ENCODE measurements at places on chromosomes 7 and 10.

DNA sequence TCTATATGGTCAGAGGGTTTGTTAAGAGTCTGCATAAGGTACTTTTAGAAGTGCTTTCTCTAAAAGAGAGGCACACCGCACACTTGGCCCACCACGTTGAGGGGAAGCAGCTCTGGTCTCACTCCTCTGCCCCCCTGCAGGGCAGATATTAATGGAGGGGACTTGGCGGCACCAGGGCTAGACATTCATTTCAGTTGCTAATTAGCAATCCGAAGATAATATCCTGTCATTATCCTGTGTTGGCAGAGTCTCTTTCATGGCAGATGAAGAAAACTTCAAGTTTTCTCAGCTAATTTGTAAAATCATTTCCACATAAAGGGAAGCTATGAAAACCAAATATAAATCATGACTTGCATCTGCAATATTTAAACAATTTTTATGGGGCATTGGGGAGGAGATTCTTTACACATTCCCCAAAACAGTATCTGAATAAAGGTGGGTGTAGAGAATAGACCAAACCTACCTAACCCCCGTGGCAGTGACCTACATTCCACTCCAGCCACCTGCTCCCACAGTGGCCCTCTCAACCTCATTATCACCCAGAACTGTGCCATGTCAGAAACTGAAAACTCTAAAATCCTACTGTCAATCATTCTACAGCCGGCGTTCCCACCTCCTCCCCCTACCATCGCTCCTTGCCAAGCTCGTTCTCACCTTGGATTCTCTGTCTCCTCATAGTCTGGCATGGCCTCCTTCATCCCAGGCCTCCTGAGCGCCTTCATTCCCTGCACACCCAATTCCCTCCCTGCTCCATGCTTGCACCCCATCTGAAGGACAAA lies 54.1 kb upstream of the STK17A start:
- DNase-seq: no peak

- DNase-seq: no peak
These were observed 1.4 kb downstream of the FAM3C start for GRCh38 chr7:121394709-121395140.

DNA sequence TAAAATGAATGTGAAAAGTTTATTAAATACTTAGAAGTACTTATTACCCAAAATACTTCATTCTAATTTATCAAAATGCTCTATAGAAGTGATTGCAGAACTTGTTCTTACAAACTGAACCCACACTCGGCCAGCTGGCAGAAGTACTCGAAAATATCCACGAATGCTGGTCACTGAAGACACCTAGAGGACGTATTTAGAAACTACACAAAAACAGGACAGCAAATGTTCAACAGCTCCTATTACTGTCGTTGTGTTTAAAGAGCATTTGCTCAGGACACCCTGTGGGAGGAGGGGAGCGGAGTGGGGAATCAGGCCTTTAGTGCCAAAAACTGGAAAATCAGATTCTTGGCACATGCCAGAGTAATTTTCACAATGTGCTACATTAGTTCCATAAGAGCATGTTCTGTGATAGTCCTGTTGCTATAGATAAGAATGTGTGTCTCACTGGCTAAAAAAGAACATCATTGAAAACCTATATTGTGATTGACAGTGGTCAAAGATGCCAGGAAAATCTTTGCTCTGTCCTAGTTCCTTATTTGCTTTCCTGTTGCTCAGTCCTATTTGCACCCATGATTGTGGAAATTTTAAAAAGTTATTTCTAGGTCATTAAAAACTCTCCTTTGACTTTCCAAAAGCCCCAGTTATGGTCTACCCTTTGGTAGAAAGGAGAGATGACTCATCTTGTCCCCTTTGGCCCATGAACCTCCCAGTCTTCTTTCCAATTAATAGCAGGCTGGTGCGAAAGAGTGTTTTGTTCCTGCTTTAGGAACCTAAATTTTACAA lies 49.0 kb upstream of the NRBF2 start:
- no peak for DNase-seq

DNA sequence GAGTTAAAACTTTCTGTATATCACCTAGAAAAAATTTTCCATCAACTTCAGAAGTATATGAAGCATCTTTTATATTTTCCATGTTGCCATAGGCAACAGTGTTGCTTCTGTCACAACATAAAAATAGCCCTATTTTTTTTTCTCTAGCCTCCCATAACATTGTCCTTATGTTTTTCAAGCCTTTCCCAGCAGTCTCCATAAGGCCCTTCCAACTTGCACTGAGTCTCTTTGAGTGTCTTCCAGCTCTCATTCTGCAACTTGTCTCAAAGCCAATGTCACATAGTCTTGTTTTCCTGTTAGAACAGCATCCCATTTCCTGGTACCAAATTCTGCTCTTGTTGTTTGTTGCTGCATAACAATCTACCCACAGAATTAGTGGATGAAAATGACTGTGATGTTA lies 1055.5 kb upstream of the GHITM start:
- no peak for DNase-seq

- DNase-seq: no peak
These were observed 99.5 kb downstream of the HIP1 start for GRCh38 chr7:75639071-75639885.

DNA sequence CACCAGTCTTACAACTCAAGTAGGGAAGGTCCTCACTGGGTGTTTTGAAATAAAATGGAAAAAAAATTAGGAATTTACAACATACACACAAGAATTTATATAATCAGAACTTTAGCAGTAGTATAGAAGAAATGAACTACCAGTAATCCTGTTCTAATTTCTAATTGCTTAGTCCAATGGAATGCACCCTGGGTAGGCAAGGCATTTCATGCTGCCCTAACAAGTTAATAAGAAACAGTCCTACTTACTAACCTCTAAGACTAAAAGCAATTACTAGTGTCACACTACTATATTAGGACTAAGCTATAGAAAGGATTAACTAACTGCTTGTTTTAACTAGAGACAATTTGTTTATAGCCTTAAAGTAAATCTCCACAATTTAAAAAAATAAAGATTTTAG lies 158.1 kb downstream of the BTAF1 start:
- DNase-seq: no peak

DNA sequence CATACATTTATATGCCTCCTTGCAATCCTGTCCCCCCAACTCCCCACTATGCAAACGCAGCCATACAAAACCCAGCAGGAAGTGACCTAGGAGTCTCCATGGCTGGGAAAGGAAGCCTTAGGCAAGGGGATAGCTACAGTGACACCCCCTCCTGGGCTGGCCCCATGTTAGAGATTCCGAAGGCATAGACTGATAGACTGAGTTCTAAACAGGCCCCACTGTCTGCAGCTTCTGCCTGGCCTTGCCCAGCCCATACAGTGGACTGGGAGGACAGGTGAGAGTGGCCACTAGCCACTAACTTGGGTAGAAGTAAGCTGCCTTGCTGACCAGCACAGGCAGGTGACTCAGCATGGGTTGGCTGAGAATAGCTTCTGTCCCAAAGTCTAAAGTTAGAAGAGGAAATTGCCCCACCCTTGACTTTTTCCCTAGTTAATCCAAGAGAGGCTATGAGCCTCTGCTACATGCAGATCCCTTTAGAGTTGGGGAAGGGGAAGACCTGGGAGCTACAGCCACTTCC lies 106.3 kb downstream of the C10orf105 start:
- DNase-seq: no peak

DNA sequence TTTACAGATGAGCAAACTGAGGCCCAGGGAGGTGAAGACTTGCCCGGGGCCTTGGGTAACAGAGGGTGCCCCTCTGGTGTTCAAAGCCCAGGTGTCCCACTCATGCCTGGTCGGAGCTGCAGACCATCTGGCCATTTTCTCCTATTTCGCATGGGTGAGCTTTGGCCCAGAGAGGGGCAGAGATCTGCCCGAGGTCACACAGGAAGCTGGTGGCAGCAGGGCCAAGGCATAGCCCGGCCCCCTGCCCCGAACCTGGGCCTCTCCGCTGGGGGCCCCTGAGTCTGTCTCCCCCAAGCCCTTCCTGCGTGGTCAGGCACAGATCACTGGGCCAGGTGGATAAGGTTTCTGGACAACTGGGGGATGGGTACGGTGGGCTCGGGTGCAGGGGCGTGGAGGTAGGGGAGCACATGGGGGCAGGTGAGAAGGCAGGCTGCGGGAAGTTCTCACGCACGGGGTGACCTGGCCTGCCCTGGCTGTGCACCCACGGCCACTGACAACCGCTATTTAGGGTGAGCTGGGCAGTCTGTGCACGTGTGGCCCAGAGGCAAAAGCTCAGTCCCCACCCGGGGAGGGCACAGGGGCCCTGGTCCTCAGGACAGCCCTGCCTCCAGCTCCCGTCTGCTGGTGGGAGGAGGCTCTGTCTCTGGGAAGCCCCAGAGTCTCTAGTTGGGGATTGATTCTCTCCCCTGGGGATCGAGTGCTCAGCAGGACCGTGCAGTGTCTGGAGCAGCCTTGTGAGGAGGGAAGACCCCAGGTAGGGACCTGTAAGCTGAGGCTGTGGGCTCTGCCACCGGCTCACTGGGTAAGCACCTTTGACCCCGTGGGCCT lies 68.6 kb downstream of the UNCX start:
- no peak for DNase-seq

DNA sequence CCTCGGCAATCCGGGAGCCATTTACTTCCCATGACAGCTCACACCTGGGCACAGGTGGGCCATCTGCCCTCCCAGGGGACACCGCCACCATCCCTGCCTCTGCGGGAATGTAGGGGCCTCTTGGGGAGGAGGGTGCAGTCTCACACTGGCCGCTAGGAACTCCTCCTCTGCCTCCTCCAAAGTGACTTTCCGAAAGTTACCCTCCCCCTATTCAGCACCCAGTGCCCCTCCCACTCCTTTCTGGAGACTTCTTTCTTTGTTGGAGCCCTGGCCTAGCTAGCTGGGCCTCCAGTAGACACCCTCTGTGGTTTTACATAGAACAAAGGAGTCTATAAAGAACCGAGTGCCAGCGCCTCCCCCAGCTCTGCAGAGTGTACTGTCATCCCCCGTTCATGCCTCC lies 45.8 kb upstream of the MNX1 start:
- DNase-seq: no peak

GRCh38 chr10:131760416-131761166 lies 140.2 kb upstream of the PPP2R2D start:
- DNase-seq: no peak

DNA sequence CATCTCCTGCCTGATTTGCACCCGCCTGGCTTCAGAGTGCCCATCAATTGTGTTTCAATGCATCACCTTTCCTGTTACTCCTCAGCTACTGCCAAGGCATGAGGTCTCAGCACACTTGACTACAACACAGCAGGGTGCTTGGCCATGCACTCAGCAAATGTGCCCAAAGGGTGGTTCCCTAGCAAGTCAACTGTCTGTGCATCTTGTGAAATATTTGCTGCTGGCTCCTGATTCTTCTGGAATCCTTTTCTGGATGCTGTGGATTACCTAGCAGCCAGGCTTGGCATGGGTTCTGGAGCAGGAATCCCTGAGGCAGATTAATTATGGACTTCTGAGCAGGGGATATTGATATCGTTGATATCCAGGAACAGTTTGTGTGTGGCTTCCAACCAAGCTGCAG lies 662.6 kb upstream of the MGMT start:
- DNase-seq: no peak

DNA sequence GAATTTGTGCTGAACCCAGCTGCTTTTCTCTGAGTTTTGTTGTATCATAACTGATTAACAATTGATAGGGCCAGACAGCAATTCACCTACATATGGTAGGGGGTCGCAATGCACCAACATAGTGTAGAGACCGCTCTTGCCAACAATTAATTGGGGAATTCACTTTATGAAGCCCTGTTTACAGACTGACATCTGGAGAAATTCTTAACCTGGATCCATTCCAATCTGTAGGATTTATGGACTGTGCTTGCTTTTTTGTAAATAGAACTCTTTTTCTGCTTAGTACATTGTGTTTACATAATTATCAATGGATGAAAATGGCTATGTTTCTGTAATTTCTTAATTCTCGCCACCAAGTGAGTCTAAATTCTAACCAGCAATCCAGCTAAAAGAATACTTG lies 311.7 kb upstream of the BMPER start:
- no peak for DNase-seq

GRCh38 chr10:21144047-21144446 lies 246.9 kb upstream of the NEBL start:
- no peak for DNase-seq

GRCh38 chr10:63707254-63707910 lies 186.2 kb downstream of the REEP3 start:
- no peak for DNase-seq

GRCh38 chr10:103281753-103282152 lies 4.8 kb downstream of the INA start:
- DNase-seq: no peak

- no peak for DNase-seq
These were observed 205.2 kb downstream of the FAM107B start for GRCh38 chr10:14569274-14570060.

DNA sequence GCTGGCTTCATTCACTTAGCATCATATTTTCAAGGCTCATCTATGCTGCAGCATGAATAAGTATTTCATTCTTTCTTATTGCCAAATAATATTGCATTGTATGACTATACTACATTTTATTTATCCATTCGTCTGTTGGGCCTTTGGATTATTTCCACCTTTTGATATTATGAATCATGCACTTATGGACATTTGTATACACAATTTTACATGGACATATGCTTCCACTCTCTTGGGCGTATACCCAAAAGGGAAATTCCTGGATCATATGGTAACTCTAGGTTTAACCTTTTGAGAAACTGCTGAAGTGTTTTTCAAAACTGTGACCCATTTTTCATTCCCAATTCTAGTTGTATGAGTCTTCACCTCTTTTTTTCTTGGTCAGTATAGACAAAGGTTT lies 80.3 kb upstream of the GNAI1 start:
- no peak for DNase-seq

DNA sequence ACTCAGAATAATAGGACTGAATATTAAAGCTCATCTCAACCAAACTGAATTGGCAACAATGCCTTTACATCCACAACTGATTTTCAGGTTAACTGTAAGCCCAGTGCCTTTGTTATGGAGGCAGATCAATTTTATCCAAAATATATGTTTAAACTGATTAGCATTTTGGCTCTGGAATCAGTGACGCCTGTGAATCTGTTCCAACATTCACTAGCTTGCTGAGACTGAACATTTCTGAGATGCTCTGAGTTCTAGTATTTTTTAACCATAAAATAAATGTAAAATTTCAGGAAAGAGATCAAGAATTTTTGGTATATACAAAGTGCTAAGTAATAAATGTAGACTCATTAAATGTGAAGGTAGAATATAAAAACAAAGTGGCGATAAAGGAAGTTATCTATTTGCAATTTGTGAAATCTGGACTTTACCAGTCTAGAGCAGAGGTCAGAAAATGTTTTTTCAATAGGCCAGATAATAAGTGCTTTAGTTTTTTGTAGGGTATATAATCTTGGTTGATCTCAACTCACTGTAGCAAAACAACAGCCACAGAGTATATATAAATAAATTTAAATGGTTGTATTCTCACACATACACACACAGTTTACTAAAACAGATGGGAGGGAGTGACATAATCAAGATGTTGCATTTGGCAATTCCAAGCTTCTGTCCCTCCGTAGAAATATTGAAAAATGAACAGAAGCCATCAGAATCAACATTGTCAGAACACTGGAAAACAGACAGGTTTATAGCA lies 560.3 kb downstream of the ZWINT start:
- no peak for DNase-seq
